ENCODE measurements at places on chromosomes 13 and 19.

GRCh38 chr19:47209319-47210179 lies 21.4 kb downstream of the BBC3 start:
- DNase-seq = no peak

- no peak for DNase-seq
Measured at GRCh38 chr13:27137759-27138158, 33.9 kb downstream of the USP12 start.

DNA sequence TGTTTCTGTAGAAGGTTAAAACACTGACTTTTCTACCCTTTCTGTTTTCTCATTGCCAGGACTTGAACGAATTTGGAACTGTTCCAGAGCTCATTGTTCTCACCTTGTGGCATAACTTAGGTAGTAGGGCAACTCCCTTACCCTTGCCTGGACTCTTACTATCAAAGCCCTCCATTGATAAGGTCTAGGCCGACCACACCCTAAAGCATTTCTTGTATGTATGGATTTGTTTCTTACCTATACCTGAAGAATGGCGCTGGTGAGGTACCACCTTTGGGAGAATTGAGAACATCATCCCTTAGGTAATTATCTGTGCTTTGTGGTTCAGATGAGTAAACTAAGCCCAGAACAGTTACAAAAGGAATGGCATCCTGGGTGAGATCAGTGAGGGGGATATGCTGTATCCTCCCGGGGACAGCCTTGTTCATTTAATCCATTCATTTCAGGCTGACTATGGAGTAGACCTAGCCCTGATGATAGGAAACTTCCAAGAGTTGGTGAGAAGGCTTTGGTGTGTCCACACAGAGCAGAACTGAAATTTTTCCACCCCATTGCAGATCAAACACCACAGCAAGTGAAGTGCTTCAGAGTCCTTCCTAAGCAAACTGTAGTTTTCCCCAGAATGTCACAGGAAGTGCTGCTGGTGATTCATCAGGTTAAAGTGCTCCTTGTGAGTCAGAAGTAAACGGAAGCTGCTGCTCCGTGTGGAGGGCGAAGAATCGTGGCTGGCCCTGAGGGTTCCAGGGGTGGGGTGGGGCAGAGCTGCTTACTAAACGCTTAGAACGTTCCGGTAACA lies 113.0 kb downstream of the TEX26 start:
- no peak for DNase-seq

GRCh38 chr13:46352805-46353204 lies 34.2 kb downstream of the RUBCNL start:
- DNase-seq = no peak

- no peak for DNase-seq
Measured at GRCh38 chr13:98930151-98930591, 47.7 kb downstream of the DOCK9 start.

GRCh38 chr13:105816994-105817393 lies 718.5 kb downstream of the EFNB2 start:
- DNase-seq = no peak

- no peak for DNase-seq
Measured at GRCh38 chr13:27327633-27328032, 57.0 kb downstream of the RASL11A start.

DNA sequence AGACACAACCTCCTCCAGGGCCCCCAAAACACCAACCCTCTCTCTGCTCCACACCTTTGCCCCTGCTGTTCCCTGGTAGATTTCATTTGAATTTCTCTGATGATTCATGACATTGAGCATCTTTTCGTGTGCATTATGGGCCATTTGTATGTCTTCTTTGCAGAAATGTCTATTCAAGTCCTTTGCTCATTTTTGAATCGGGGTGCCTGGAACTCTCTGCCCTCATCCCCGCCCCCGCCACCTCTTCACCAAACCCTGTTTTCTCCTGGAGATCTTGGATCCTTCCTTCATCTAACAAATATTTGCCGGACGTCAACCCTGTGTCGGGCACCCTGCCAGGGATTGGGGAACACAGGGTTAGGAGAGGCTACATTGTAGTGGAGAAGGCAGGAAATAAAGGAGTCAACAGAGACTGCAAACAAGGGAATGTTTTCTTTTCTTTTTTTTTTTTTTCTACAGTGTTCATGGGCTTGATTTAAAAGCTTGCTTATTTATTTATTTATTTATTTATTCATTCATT lies 25.5 kb upstream of the SLC1A5 start:
- peak; percentile 36 for DNase-seq

DNA sequence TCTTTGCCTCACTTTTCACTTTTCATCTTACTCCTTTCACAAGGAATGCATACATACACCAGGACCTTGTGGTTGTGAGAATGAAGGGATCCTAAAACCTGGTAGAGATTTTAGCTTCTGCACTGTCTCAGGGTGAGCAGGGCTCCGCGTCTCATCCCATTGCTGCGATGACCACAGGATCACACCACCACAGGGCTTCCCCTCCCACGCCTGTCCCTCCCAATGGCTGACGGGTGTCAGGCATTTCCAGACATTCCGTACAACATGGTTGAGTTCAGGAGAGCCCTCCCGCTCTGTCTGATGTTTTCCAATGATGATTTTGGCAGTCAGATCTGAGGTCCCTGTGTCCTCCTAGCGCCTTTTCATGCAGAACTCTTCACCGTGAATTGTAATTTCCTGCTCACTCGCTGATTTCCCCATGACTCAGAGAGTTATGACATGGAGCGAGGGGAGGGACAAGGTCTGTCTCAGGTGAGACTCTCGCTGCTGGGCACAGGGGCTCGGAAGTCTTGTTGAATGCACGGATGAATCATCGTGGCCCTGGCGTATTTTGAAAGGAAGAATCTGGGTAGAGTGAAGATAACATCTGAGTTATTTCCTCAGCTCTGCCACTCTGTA lies 102.8 kb downstream of the TEX29 start:
- no peak for DNase-seq

DNA sequence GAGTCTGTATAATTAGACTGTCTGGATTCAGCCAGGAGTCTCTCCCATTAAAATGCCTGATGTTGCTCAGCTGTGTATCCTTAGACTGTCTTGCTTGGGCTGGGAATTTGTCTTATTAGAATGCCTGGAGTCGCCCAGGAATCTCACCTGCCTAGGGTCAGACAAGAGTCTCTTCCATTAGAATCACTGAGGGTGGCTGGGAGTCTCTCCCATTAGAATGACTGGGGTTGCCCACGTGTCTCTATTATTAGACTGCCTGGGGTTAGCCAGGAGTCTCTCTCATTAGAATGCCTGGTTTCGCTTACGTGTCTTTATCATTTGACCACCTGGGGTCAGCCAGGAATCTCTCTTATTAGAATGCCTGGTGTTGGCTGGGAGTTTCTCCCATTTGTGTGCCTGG lies 1450.0 kb downstream of the UQCRFS1 start:
- no peak for DNase-seq

- DNase-seq = no peak
Measured at GRCh38 chr13:47459512-47459911, 541.6 kb downstream of the SUCLA2 start.

DNA sequence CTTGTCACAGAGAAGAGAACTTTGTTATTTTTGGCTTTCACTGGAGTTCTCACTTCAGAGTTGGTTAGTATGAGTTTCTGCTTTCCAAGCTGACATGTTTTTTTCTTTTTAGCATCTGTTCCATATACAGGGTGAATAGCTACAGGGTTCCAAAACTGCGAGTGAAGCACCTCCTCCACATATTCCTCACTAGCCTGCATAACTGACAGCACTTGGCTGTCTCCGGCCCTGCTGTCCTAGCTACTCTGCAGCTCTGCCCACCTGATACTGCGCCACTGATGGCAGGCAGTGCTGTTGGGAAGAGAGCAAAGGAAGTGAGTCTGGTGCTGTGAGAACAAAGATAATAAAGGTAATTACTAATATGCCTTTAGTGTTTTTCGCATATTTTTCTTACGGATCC lies 6.8 kb downstream of the ATP8A2 start:
- no peak for DNase-seq

GRCh38 chr13:38686577-38687245 lies at the start of gene FREM2:
Gene FREM2 (plus strand): TSS chr13:38687077. CDS start chr13:38687345, 268 bp downstream.
- no peak for DNase-seq

- DNase-seq = no peak
Measured at GRCh38 chr13:76882431-76882830, 3.8 kb downstream of the KCTD12 start.

- no peak for DNase-seq
Measured at GRCh38 chr19:17268754-17269153, 1.5 kb downstream of the BABAM1 start.

DNA sequence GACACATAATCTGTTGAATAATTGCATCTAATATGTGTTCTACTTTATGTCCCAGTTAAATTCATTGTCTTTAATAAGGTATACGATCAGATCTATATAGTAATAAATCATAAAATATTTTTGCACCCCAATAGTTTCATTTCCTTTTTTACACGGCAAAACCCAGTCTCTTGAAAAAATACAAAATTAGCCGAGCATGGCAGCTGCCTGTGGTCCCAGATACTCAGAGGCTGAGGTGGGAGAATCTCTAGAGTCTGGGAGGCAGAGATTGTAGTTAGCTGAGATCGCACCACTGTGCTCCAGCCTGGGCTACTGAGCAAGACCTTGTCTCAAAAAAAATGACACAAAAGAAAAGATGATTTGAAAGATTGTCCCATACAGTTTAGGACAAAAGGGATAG lies 52.3 kb upstream of the PARP4 start:
- DNase-seq = no peak

- DNase-seq = no peak
Measured at GRCh38 chr13:25046985-25047511, 48.9 kb upstream of the PABPC3 start.

- no peak for DNase-seq
Measured at GRCh38 chr13:41490371-41491015, 33.1 kb downstream of the RGCC start.

- peak; percentile 56 for DNase-seq
Measured at GRCh38 chr19:30799865-30800755, 427.9 kb downstream of the ZNF536 start.

GRCh38 chr13:79867254-79867653 lies 386.3 kb downstream of the NDFIP2 start:
- no peak for DNase-seq

DNA sequence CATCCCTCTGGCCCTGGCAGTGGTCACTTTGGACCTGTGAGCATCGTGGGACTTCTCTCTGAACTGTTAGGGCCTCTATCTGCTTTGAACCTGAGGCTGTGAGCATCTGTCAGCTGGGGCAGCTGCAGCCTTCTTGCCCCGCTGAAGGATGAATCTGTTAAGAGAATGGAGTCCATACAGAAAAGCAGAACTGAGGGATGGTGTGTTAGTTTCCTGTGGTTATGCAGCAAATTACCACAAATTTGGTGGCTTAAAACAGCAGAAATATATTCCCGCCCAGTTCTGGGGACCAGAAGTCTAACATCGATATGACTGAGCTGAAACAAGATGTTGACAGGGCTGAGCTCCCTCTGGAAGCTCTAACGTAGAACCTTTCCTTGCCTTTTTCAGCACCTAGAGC lies 1.6 kb upstream of the ZNF497 start:
- DNase-seq = no peak

DNA sequence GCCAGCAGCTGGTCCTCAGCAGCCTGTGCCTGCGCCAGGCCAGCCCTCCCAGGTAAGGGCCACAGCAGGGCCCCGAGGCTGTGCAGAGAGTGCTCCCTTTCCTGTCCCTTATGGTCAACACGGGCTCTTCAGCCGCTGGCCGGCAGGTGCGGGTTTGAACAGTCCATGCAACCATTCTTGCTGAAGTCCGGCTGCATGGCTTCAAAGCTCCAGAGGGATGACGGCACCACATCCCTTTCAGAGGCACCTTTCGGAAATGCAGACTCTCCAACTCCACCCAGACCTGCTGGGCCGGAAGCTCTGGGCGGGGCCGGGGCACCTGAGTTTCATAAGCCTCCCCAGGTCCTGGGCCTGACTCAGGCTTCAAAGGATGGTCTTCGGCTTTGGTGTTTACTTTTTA lies 81.3 kb downstream of the SPACA7 start:
- DNase-seq = no peak

DNA sequence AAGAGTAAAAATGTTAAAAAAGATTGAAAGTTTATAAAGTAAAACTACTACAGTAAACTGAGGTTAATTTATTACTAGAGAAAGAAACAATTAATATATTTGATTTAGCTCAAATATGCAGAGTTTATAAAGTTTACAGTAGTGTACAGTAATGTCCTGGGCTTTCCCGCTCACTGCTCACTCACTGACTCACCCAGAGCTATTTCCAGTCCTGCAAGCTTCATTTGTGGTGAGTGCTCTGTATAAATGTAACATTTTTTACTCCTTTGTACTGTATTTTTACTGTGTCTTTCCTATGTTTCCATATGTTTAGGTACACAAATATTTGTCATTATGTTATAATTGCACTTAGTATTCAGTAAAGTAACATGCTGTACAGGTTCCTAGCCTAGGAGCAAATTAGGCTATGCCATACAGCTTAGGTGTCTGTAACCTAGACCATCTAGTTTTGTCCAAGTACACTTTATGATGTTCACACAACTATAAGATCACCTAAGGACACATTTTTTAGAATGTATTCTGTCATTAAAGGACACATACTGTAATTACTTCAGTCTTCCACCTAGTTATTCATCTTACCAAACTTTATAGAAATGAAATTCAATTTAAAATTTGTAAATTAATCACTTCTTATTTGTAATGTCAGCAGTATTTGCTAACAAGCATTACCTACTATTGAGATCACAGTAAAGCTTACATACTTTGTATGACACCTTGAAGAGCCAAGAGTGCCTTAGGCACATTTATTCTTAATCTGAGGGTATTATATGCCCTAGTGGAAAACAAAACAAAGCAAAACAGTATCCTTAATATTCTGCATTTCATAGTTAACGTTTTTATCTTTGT lies 683.4 kb downstream of the PCDH9 start:
- DNase-seq = no peak

- DNase-seq = no peak
Measured at GRCh38 chr19:21434967-21435544, 38.1 kb downstream of the ZNF493 start.

DNA sequence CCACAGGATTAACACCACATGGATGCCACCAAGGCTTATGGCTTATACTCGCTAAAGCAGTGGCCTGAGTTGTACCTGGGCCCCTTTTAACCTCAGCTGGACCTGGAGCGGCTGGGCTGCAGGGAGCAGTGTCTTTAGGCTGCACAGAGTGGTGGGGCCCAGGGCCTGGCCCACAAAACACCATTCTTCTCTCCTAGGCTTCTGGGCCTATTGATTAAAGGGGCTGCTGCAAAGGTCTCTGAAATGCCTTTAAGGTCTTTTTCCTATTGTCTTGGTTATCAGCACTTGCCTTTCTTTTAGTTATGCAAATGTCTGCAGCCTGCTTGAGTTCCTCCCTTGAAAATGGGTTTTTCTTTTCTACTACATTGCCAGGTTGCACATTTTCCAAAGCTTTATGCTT lies 973.9 kb upstream of the PRR20A start:
- no peak for DNase-seq
